Left forelimb (tissue), 1 donor: ENCODE measurements at places on chromosomes 5 and 9.

DNA sequence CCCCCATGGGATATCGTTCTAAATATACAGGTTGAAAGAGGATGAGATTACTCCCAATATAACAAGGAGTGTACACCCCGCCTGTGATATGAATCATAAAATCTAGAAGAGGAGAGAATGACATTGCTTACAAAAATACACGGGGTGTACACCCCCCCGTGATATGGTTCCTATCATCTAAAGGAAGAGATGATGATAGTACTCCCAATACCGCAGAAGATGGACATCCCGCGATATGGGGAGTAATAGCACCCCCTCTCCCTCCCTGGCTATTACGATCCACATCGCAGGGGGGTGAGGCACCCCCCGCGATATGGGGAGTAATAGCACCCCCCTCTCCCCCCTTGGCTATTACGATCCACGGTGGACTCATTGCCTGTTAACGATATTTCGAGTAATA lies 124.6 kb downstream of the TMEM38B start:
- DNase-seq, result no peak

- no peak for DNase-seq
Observed at GRCh38 chr9:69542942-69543704, 129.0 kb downstream of the APBA1 start.

DNA sequence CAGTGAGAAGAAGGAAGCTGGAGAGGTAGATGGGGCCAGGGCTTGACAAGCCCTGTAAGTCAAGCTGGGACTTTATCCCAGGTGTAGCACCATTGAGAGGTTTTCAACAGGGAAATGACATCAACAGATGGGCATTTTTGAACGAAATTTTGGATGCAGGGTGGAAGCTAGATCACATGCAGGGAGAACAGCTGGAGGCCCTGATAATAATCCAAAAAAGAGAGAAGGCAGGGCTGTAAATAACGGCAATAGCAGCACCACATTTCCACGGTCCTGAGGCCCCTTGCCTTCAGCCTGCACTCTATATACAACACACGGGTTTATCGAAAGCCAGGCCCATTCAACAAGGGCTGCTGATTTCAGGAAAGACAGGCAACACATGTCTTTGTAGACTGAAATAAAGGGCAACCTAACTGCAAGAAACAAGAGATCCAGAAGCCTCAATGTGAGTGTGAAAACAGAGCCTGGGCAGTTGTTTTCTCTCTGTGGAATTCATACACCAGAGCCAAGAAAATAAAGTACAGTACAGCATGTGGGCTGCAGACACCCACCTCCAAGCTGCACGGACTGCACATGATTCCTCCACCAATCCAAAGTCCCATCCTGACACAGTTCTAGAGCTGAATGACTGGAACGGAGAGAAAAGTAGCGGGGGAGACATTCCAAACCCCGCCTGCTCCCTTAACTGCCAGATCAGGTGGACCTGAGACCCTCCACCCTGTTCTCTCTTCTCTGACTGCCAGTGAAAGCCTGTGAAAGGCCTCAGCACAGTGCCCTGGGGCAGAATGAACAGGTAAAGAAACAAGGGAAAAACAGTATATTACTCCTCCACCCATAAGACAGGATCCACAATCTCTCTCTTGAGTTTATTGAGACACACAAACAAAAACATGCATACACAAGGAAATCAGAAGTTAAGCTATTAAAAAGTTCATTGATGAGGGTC lies 36.3 kb downstream of the KLHL3 start:
- no peak for DNase-seq

DNA sequence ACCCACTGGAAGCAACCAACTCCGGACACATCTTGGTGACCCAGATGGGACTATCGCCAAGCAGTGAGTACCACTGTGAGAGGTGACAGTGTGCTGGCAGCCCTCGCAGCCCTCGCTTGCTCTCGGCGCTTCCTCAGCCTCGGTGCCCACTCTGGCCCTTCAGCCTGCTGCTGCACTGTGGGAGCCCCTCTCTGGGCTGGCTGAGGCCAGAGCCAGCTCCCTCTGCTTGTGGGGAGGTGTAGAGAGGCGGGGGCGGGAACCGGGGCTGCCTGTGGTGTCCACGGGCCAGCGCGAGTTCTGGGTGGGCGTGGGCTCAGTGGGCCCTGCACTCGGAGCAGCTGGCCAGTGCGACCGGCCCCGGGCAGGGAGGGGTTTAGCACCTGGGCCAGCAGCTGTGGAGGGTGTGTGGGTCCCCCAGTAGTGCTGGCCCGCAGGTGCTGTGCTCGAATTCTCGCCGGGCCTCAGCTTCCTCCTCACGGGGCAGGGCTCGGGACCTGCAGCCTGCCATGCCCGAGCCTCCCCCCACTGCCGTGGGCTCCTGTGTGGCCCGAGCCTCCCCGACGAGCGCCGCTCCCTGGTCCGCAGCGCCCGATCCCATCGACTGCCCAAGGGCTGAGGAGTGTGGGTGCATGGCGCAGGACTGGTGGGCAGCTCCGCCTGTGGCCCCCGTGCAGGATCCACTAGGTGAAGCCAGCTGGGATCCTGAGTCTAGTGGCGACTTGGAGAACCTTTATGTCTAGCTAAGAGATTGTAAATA lies 78.5 kb upstream of the PLPP1 start:
- DNase-seq, result no peak

DNA sequence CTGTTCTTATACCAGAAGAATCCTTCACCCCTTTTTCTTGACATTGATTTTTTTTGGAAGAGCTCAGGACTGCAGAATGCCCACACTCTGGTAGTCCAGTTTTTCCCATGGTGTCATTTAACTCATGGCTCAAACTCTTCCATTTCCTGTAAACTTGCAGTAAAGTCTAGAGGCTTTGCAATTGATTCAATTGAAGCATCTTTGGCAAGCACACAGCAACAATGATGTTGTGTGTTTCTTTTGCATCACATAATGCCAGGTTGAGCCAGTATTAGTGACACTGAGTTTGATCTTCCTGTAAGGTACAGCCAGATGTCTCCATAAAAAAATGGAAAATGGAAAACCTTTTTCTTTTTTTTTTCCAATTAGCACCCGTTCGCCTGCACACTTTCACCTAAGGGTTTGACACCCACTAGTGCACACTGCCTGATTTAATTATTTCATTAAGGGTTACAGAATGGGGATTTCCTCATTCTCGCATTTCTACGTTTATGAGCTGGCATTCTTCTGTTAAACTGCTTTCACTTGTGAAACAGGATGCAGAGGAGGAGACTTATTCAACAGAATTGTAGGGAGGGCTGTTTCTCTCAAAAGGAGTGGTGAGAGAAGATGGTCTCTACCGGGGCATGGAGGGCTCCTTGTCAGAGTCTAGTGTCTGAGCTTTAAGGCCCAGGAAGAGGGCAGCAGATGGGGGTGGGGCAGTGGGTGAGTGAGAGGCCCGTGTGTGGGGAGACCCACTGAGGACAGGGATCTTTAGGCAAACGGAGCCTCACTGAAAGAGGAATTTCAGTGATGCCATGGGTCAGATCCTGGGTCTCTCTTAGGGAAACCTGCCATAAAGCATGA lies 2.2 kb upstream of the S1PR3 start:
- no peak for DNase-seq

- DNase-seq, result no peak
Observed at GRCh38 chr9:90301277-90301653, 341.4 kb downstream of the DIRAS2 start.

GRCh38 chr5:55864606-55865541 lies 13.7 kb downstream of the IL31RA start:
- DNase-seq, result no peak

DNA sequence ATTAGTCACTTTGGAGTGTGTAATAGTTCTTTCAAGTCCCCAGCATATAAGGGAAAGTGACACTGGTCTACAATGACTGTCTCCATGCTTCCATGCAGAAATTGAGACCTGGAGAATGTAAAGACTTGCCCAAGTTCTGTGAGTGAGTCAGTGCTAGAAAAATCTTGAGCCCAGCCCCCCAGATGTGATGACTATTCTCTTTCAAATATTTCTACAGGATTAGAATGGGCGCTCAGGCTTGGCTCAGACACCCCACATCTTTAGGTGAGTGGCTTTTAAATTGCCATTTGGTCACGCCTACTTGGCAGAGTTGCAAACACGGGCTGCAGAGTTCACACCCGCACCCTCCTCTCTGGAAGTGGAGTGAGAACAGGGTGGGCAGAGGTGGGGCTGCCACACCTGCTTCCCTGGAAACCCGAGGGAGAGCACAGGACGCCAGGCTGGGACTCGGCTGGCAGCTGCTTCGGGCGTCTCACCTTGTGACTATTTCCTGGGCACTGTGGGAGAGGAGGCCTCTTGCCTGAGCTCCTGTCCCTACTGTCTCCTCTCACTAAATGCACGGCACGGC lies 37.6 kb downstream of the ROPN1L start:
- no peak for DNase-seq

DNA sequence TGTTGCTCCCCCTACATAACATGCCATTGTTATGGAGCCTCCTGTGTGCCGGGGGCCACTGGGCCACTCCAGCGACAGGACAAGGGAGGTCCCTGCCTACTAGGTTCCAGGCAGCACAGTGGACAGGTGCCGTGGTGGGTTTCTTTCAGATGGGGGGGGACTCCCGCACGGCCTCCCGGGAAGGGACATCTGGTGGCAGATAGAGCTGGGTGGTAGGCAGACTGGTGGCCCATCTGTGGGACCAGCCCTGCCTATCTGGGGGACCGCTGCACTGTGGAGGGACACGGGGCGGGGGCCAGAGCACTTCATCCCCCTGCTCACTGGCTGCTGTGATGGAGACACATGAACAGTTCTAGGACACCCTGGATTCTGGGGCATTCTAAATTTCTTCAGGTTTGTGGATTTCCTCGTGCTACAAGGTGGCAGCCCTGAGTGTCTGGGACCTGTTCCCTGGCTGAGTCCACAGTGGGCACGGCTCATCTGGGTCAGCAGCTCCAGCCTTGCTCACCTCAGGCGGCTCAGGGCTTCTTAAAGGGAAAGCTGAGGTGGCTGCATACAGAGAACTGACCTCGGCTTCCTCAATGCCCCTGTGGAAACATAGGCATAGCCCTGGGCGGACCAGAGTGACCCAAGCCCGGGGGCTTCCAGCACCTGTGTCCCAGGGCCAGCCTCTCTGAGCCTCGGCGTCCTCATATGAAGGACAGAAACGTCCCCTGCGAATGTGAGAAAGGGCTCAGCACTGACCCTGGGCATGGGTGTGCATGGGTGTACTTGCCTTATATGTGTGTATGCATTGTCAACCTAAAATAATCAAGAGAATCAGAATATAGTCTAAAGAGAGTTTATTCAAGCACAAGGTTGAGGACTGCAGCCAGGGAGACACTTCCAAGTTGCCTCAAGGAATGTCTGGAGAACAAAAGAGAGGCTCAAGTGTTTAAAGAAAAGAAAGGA lies 22.5 kb downstream of the FGD3 start:
- DNase-seq, result no peak

DNA sequence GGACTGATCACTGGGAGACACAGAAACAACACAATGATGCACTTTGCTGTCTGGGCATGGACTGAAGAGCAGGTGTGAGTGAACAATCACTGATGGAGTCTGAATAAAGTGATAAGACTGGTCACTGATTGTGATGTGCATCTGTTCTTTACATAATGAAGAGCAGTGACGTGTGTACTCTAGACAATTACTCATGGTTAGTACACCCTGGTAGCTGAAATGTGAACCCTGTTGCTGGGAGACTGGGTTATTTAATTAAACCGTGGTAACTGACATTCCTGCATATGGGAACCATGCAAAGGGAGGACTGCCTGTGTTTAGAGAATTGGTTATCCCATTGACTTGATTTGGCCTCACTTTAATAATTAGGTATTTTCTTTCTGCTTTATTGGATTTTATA lies 202.9 kb downstream of the NR2F1-AS1 start:
- no peak for DNase-seq

DNA sequence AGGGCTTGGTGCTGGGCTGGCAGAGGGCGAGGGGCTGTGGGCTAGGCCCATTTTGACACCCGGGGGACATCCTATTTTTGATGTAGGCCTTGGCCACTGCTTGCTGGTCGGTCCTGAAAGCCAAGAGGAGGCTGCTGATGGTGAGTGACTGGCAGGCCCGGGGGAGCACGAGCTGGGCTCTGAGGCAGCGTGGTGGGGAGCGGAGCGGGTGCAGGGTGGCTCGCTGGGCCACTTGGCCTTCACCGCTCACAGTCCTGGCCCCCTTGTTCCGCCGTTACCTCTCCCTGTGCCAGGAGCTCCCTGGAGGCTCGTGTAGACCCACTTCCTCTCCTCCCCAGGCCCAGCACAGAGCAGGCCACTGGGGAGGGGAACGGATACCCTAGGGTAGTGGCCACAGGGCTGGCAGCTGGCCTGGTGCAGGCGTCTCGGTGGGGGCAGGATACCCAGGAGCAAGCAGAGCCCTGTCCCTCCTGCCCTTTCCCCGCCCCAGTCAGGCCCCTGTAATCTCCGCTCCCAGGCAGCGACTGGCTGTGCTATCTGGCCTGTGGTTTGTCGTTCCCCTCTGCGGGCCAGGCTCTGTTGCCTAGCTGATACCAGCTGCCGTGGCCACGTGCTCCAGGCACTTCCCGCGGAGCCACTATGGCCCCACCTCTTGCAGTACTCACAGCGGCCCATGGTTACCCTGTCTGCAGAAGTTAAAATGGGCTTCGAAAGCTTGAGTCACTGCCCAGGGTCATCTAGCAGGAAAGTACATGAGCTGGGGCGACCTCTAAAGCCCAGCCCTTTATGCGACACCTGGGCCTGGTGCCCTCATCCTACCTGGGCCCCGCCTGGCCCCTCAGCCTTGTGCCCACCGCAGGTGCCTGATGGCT lies 11.7 kb upstream of the DOLPP1 start:
- no peak for DNase-seq

GRCh38 chr9:3331801-3332200 lies 194.0 kb downstream of the RFX3 start:
- no peak for DNase-seq

GRCh38 chr5:143539742-143540141 lies 136.3 kb upstream of the NR3C1 start:
- DNase-seq, result no peak

- no peak for DNase-seq
Observed at GRCh38 chr9:91131433-91131839, 230.3 kb downstream of the AUH start.

- DNase-seq, result no peak
Observed at GRCh38 chr5:76861612-76862011, 11.8 kb downstream of the S100Z start.

- DNase-seq, result no peak
Observed at GRCh38 chr9:5764130-5764868, 68.6 kb downstream of the ERMP1 start.

DNA sequence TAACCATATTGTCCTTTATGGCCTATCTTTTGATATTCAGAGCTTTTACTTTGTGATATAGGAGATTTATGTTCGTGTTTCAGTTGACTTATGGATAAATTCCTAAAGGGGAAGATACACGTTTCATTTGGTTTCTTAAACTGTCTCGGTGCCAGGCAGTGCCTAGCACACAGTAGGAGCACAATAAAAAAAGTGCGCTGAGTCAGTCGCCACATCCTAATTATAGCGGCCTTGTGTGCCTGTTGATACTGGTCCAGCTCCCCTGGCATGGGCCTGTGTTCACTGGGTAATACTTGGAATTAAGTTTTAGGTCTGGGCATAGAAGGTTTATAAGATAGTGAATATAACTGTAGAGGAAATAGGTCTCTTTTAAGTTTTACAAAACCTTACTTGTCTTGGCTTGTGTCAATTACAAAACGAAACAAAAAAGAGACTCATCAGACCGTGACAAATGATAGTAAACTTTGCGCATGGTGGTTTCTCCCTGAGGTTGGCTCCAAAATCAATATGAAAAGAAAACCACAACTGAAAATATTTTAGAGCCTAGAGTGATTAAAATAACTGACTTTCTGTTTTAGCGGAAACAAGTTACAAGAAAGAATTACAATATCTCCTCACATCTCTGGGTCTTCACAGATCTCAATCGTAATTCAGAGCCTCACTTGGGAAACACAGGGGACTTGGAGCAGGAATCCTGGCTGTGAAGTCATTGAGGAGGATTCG lies 84.8 kb downstream of the MVB12B start:
- DNase-seq, result no peak
